Thymus (tissue), 14 donors: ENCODE measurements at places on chromosomes 1 and 21. TPM values are rescaled to one million over a fixed set of nuclear protein-coding genes. Genes with fewer than 3 reads are reported as not detected.

Gene IVL
- total RNA-seq: 0.57 TPM

Gene MAST2
- 3.4 TPM for total RNA-seq

Gene MOB3C
- 7.5 TPM for total RNA-seq

Gene ZNF697
- total RNA-seq: 1.3 TPM

Gene MLLT11
- total RNA-seq: 10.8 TPM

DNA sequence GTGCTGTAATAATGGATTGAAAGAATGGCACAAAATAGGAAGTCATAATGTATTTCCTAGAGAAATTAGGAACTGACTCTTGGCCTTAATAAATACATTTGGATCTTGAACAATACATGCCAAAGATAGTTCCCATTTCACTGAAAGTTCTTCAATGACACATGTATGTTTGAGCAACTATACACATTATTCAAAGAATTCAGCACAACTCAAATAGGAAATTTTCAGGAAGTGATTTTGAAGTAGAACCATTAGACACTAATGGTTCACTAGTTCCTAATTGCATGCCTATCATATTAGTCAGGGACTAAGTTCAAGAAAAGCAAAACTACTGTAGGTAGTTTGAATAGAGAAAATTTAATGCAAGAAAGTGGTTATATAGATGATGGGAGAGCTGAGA is 404.7 kb downstream of the LMO4 start:
- no peak overlapping the region for H3K4me3 ChIP-seq
- H3K4me1 ChIP-seq: no peaks in the 10 kb centered on the region
- no peak overlapping the region for H3K27ac ChIP-seq
- no peaks in the 10 kb centered on the region for H3K27me3 ChIP-seq
- no peaks in the 10 kb centered on the region for H3K36me3 ChIP-seq
- no peak for DNase-seq

GRCh38 chr1:3097861-3098260 is 28.9 kb downstream of the PRDM16 start:
- H3K27me3 ChIP-seq: peaks cover 34% of the 10 kb centered on the region
- no peaks in the 10 kb centered on the region for H3K4me1 ChIP-seq
- H3K4me3 ChIP-seq: no peak overlapping the region
- H3K27ac ChIP-seq: no peak overlapping the region
- DNase-seq: no peak
- no peaks in the 10 kb centered on the region for H3K36me3 ChIP-seq

GRCh38 chr1:33177996-33178540 is 3.8 kb downstream of the TRIM62 start:
- no peaks in the 10 kb centered on the region for H3K27me3 ChIP-seq
- no peak for DNase-seq
- H3K4me1 ChIP-seq: peaks cover 18% of the 10 kb centered on the region
- H3K36me3 ChIP-seq: peaks cover 2% of the 10 kb centered on the region
- H3K27ac ChIP-seq: no peak overlapping the region
- H3K4me3 ChIP-seq: no peak overlapping the region

DNA sequence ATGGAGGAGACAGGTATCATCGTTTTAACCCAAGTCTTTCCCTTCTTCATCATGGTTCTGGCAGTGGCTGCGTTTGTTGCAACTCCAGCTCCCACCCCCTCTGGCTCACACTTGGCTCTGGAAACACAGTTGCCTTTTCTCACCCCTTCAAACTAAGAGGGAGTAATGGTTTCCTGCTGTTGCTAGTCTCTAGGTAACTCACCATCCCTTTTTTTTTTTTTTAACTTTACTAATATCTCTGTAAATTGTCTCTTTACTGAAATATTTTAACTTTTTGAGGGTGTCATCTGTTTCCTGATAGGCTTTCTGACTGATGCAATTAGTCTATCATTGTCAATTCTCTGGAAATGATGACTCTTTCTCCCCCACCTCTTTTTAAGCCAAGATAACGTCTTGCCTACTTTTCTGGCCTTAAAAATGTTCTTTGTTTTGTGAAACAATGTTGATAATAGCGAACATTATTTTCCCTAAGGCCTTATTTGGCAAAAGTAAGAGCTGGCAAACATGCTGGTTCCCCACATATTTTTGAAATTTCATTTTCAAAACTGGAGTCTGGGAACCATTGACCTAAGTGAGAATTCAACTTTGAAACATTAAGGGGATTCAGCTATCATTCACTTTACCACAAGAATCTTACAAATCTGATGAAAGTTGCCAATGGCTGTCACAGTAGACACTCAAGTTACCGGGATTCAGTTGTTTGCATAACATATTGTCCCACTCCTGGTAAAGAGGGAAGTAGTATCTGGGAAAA is 85.3 kb downstream of the LEPR start:
- DNase-seq: no peak
- H3K4me3 ChIP-seq: no peak overlapping the region
- no peaks in the 10 kb centered on the region for H3K4me1 ChIP-seq
- no peak overlapping the region for H3K27ac ChIP-seq
- H3K36me3 ChIP-seq: no peaks in the 10 kb centered on the region
- H3K27me3 ChIP-seq: no peaks in the 10 kb centered on the region

- H3K36me3 ChIP-seq: no peaks in the 10 kb centered on the region
- no peak overlapping the region for H3K27ac ChIP-seq
- no peaks in the 10 kb centered on the region for H3K27me3 ChIP-seq
- H3K4me1 ChIP-seq: no peaks in the 10 kb centered on the region
- no peak overlapping the region for H3K4me3 ChIP-seq
- DNase-seq: peak; percentile 13
These were observed 260.5 kb downstream of the PRDM2 start for GRCh38 chr1:13960375-13960987.

DNA sequence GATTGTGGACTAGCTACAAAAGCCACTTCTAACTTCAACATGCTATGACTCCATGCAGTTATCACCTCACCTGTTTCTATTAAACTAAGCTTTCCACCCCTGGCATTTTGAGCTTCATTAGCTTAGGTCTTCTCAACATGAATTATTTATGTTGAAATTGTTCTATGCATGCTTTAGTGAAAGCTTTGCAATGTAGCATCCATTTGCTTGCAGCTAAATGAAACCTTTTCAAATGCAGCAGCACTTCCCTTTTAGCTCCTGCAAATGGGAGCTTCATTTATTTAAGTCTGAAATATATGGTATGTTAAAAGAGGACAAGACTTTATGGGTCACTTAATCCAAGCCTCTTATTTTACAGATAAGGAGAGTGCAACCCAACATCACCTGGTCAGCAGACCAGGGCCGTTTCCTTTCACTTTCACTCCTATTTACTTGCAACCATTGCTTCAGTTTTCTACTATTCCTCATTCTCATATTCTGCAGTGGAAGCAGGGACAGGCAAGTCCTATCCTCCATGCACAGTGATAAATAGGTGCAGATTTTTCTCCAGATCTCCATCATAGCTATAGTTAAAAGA is 56.4 kb upstream of the SAMSN1 start:
- no peaks in the 10 kb centered on the region for H3K27me3 ChIP-seq
- no peak overlapping the region for H3K27ac ChIP-seq
- H3K36me3 ChIP-seq: no peaks in the 10 kb centered on the region
- no peak for DNase-seq
- no peaks in the 10 kb centered on the region for H3K4me1 ChIP-seq
- no peak overlapping the region for H3K4me3 ChIP-seq

DNA sequence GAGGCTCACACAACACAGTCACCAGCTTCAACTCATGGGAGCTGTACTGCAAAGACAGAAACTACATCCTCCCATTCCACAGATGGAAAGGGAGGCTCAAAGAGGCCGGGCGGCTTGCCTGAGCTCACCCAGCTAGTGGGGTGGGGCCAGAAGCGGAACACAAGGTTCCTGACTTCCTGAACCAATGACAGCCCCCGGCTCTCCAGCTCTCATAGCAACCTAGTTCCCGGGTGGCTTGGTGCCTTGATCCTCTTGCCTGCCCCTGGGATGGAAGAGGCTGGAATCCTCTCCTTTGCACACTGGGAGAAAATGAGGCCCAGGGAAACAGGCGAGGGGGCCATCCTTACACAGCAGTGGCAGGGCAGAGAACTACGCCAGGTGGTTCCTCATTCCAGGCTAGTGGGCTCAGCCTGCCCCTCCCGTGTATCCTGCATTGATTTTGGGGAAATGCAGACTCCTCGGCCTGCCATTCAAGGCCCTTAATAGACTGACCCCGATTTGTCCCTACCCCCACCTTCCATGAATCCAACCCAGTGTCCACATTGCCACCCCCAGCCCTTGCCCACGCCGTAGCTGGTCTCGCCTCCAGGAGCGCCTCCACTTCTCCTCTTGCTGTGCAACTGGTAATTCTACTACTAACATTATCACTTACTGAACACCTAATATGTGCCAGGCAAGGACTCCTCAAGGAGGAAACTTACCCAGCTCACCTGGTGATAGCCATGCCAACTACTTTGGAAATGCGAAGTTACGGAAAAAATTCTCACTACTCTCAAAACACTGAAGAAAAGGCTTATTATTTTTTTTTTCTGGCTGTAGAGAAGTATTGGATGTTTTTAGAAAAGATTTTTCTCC is 5.0 kb downstream of the RAP1GAP start:
- no peak overlapping the region for H3K27ac ChIP-seq
- H3K4me3 ChIP-seq: no peak overlapping the region

DNA sequence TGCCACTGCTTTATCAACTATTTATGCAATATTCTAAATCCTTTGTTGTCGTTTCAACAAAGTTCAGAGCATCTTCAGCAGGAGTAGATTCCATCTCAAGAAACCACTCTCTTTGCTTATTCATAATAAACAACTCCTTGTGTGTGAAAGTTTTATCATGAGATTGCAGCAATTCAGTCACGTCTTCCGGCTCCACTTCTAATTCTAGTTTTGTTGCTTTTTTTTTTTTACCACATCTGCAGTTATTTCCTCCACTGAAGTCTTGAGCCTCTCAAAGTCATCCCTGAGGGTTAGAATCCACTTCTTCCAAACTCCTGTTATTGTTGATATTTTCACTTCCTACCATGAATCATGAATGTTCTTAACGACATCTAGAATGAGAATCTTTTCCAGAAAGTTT is 14.8 kb upstream of the ETS2 start:
- no peak for DNase-seq
- no peaks in the 10 kb centered on the region for H3K27me3 ChIP-seq
- no peaks in the 10 kb centered on the region for H3K36me3 ChIP-seq
- H3K27ac ChIP-seq: no peak overlapping the region
- peaks cover 14% of the 10 kb centered on the region for H3K4me1 ChIP-seq

GRCh38 chr1:9753121-9753531 is 70.6 kb downstream of the CLSTN1 start:
- no peak overlapping the region for H3K4me3 ChIP-seq
- DNase-seq: no peak
- H3K4me1 ChIP-seq: no peaks in the 10 kb centered on the region
- H3K27ac ChIP-seq: no peak overlapping the region

DNA sequence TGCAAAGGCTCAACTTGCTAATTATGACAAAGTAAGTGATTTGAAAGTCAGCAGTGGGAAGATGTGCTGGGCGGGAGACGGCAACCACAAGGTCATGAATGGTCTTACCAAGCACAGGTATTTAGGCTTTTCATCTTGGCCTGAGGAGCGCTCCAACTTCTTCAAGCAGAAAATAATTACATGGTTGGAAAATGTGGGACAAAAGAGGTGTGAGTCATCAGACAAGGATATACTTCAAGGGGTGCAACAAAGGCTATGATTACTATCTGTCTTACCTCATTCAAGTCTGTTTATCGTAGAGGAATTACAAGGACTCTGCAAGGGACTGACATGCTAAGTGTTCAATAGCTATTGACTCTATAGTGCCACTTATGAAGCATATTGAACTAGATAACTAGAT is 2005.7 kb downstream of the MRPL39 start:
- H3K27me3 ChIP-seq: no peaks in the 10 kb centered on the region
- H3K4me3 ChIP-seq: no peak overlapping the region
- H3K4me1 ChIP-seq: no peaks in the 10 kb centered on the region
- DNase-seq: no peak
- H3K27ac ChIP-seq: no peak overlapping the region
- H3K36me3 ChIP-seq: no peaks in the 10 kb centered on the region

DNA sequence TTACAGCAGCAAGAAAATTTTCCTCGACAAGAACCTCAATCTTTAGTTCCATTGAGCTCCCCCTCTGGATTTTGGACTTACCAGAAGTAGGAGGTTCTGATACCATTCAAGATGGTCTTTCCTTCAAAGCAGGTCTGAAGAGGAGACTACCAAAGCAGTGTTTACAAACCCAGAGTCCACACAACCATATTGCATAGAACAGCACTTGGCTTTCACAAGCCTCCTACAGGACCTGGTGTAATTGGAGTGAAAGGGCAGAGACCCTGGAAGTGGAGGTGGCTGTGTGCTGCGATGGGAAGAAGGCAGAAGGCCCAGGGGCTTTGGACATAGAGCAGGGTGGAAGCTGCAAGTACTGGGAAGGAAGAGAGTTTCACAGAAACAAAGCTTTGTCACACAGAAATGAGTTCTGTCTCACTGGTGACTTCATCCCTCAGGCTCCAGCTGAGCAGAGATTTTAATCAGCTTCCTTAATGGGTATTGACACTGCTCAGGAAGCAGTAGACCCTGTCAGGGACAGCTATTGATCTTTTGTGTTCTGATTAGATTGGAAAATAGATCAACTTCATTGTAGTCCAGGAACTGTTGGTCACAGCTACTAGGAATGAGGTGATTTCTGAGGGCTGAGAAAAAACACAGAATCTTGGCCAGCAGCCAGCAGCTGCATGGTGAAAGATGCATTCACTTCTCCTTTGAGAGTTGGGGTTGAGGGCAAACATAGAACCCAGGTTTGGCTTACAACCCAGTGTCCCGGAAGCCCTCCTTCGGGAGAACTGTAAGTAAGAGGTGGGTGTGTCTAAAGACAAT is 124.0 kb downstream of the SYT2 start:
- H3K36me3 ChIP-seq: peaks cover 3% of the 10 kb centered on the region
- no peak for DNase-seq
- no peak overlapping the region for H3K27ac ChIP-seq
- no peaks in the 10 kb centered on the region for H3K27me3 ChIP-seq

DNA sequence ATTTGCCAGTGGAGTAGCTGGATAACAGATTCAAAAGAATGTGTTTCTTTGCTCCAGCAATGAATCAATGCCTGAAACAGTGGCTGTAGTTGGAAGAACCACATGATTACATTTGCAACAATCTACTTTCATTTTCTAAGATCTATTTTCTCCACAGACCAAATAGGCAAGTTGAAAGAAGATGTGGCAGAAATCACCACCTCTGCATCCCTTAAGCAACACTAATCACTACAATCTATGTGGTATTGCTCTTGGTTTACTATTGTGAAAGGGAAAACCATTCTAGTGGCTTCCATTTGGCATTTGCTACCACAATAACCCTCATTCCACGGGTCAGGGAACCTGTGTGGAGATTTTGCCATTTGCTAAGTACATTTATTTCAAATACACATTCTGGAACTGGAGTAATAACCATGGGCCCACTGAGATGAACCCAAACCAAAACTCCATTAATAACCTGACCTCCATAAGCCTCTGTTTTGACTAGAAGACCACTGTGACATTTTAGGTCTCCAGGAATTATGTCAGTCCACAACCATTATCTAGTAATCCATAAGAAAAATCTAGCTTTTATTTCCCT is 66.3 kb downstream of the C1orf185 start:
- H3K36me3 ChIP-seq: no peaks in the 10 kb centered on the region
- no peak overlapping the region for H3K27ac ChIP-seq
- H3K27me3 ChIP-seq: no peaks in the 10 kb centered on the region
- DNase-seq: no peak
